ENCODE measurements at places on chromosomes 16 and 17. TPM values are rescaled to one million over a fixed set of nuclear protein-coding genes. Genes with fewer than 3 reads are reported as not detected.
A peak's percentile ranks its signal among the peaks of the same experiment; 100 is the strongest.

Gene GRIN2A
- 0.09 TPM for total RNA-seq

- H3K4me1 ChIP-seq = no peaks in the 10 kb centered on the region
- no peak overlapping the region for H3K27ac ChIP-seq
- no peaks in the 10 kb centered on the region for H3K27me3 ChIP-seq
- no peaks in the 10 kb centered on the region for H3K36me3 ChIP-seq
Measured at GRCh38 chr16:58094791-58095574, 34.2 kb downstream of the CFAP20 start.

DNA sequence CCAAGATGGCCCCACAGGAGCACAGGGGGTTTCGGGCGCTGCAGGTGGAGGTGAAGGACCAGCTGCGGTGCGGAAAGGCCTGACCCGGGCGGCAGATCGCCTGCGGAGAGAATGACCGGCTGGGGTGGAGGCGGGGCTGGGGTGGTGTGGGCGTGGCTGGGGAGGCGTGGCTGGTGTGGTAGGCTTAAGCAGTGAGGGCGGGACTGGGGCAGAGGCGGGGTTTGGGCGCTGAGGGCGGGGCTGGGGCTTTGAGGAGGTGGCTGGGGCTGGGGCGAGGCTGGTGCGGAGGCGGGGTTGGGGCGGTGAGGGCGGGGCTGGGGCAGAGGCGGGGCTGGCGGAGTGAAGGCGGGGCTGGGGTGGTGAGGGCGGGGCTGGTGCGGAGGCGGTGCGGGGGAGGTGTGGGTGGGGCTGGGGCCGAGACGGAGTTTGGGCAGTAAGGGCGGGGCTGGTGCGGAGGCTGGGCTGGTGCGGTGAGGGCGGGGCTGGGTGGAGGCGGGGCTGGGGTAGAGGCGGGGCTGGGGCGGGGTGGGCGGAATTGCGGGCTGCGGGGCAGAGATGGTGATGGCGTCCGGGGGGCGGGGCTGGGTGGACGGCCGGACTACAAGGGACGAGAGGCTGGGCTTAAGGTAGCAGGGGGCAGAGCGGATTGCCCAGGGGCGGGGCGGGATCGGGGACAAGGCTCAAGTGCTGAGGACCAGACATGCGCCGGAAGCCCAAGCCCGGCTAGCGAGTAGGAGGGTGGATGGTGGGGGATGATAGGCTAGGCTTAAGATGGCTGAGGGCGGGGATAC, 9.9 kb upstream of the GSDMA start:
- DNase-seq = peak; percentile 99
- H3K27ac ChIP-seq = peak overlapping the region; percentile 56
- H3K36me3 ChIP-seq = no peaks in the 10 kb centered on the region
- H3K4me1 ChIP-seq = peaks cover 7% of the 10 kb centered on the region
- H3K27me3 ChIP-seq = no peaks in the 10 kb centered on the region

GRCh38 chr17:6913608-6914443, 82.0 kb upstream of the ALOX12 start:
- peaks cover 5% of the 10 kb centered on the region for H3K4me1 ChIP-seq
- H3K36me3 ChIP-seq = no peaks in the 10 kb centered on the region
- no peaks in the 10 kb centered on the region for H3K27me3 ChIP-seq
- peak; percentile 76 for DNase-seq
- no peak overlapping the region for H3K27ac ChIP-seq

DNA sequence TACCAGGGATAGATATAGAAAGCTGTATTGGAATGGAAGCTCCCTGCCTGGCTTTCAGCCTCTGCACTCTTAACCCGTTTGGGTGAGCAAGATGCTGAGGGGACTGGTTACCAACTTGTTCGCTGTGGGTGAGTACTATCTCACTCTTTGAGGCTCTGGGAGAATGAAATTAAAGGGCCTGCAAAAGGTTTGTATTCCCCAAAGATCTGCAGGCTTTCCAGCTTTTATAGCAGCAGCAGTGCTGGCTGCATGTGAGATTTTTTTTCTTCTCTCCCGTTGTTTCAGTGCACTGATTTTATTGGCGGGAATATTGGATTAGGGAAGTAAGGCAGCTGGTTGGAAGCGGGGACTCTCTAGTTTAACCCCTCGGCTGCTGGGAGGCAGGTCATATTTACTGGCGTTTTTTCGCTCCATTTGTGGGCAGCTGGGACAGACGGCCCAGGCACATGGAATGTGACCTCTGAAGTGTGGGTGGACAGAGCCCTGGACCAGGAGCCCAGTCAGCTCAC, 30.9 kb downstream of the C17orf75 start:
- no peaks in the 10 kb centered on the region for H3K36me3 ChIP-seq
- H3K27me3 ChIP-seq = no peaks in the 10 kb centered on the region
- DNase-seq = no peak
- H3K4me1 ChIP-seq = no peaks in the 10 kb centered on the region
- H3K4me3 ChIP-seq = no peak overlapping the region

- H3K4me3 ChIP-seq = no peak overlapping the region
- peak; percentile 47 for DNase-seq
- peaks cover 7% of the 10 kb centered on the region for H3K4me1 ChIP-seq
- H3K36me3 ChIP-seq = no peaks in the 10 kb centered on the region
- H3K27me3 ChIP-seq = no peaks in the 10 kb centered on the region
Measured at GRCh38 chr17:32496395-32497073, 9.7 kb downstream of the CDK5R1 start.

Gene KAT2A
- 45.3 TPM for total RNA-seq

DNA sequence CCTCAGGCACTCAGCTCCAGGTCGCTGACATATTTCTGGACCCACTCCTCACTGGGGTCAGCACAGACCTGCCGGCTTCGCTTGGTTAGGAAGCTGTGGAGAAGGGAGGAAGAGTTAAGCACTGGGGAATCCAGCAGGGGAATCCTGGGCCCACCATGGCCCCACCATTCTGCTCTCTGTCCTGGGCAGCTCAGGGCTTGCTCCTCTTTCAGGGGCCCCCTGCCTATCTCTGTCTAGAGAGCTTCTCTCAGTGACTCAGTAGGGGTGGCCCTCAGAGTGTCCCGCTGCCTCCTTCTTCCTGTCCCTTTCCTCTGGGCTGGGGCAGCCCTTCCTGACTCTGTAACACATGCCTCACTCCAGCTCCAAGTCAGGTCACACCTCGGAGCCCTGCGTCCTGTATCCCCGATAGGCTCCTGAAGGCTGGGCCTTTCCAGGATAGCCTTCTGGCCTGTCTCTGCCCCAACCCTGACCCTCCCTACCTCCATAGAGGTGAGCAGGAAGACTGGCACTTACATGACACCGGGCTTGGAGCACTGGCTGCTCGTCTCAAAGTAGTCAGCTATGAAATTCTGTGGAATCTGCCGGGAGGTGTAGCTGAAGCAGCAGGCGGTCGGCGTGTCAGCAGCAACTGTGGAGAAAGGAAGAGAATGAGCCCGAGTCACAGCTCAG, 1.1 kb downstream of the CCL3 start:
- no peak overlapping the region for H3K27ac ChIP-seq
- H3K4me3 ChIP-seq = no peak overlapping the region
- no peaks in the 10 kb centered on the region for H3K4me1 ChIP-seq
- H3K36me3 ChIP-seq = no peaks in the 10 kb centered on the region

GRCh38 chr16:74601126-74601871, 5.6 kb downstream of the GLG1 start:
- H3K36me3 ChIP-seq = peaks cover 10% of the 10 kb centered on the region
- H3K27me3 ChIP-seq = no peaks in the 10 kb centered on the region
- H3K27ac ChIP-seq = no peak overlapping the region
- no peak overlapping the region for H3K4me3 ChIP-seq

Gene TMC8
- total RNA-seq = 26.6 TPM

DNA sequence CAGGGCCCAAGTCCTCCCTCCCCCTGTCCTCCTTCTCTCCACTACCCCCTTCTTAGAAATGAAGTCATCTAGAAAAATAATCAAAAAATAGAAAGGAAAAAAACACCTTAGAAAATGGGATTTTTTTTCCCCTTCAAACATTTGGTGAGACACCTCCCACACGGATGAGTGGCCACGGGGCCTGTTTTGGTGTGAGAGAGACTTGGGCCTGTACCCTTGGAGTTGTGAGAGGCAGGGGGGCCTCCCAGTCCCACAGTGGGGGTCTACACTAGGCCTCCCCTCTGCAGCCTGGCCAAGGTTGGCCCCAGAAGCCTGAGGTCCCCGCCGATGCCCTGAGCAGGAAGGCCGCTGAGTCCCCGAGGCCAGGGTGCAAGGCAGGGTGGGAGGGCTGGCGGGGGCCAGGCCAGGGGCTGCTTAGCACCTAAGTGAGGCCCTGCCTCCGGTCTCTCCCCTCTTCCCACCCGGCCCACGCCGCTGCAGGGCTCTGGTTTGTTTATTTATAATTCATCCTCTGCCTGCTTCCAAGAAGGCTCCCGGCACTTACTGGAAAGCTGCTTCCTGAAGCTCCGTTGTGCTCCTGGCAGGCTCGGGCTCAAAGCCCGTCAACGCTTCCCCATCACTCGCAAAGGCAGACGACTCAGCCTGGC, 26.4 kb downstream of the NPTX1 start:
- H3K27me3 ChIP-seq = no peaks in the 10 kb centered on the region
- H3K4me1 ChIP-seq = peaks cover 7% of the 10 kb centered on the region
- H3K4me3 ChIP-seq = no peak overlapping the region
- no peaks in the 10 kb centered on the region for H3K36me3 ChIP-seq
- H3K27ac ChIP-seq = no peak overlapping the region

- peaks cover under 1% of the 10 kb centered on the region for H3K4me1 ChIP-seq
- no peak overlapping the region for H3K4me3 ChIP-seq
- H3K27ac ChIP-seq = no peak overlapping the region
Measured at GRCh38 chr17:81380666-81381518, 14.4 kb upstream of the BAHCC1 start.

GRCh38 chr17:72903522-72903921, 189.0 kb downstream of the SLC39A11 start:
- no peak overlapping the region for H3K4me3 ChIP-seq
- H3K27ac ChIP-seq = no peak overlapping the region
- no peaks in the 10 kb centered on the region for H3K27me3 ChIP-seq
- H3K4me1 ChIP-seq = no peaks in the 10 kb centered on the region
- DNase-seq = no peak

Gene BEAN1
- total RNA-seq = 0.87 TPM

DNA sequence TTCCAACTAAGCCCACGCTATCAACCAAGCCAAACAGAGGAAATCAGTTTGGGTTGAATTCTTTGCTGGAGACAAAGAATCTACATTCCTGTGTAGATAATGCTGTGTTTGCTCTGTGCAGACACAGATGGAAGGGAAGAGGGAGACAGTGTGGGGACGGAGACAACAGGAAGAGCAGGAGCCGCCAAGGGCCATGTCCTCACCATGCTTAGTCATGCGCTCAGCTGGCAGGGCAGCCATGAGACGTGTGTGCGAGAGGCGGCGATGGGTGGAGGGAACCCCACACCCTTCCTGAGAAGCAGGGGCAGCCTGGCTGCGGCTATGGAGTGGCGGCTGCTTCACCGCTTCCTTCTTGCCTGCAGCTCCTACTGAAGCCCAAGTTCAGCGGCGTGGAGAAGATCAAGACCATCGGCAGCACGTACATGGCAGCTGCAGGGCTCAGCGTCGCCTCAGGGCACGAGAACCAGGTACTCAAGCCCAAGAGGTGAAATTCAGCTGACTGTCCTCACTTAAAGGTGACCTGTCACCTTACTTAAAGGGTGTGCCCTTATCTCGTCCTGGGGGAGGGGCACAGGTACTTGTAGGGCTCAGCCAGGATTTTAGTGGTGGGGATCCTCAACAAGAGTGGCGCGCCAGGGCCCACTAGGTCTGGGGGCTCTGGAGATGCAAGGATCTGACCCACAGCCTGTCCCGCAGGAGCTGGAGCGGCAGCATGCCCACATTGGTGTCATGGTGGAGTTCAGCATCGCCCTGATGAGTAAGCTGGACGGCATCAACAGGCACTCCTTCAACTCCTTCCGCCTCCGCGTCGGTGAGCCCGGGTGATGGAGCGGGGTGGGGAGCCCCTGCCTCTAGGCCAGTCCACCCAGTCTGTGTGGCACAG, 47.5 kb downstream of the ADCY7 start:
- H3K27ac ChIP-seq = peak overlapping the region; percentile 17
- peaks cover 80% of the 10 kb centered on the region for H3K36me3 ChIP-seq
- peaks cover 6% of the 10 kb centered on the region for H3K4me1 ChIP-seq
- H3K4me3 ChIP-seq = no peak overlapping the region
- DNase-seq = peak; percentile 78
- H3K27me3 ChIP-seq = no peaks in the 10 kb centered on the region

DNA sequence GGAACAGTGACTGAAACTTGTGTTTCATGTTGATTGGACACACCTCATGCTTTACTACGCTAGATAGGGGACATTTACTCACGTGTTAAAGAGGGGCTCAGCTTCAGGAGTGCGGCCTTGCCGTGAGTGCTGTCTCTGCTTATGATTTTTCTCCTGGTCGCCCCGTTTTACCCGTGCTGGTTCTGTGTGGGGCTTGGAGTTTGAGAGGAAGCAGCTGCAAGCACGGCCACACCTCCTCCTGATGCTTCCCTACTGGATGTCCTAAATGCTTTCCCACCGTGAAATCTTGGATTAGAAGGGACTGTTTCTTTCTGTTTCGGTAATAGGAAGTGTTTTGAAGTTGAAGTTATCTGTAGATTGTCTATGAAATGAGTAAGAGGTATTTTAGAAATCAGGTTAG, 54.0 kb upstream of the ZNF750 start:
- no peaks in the 10 kb centered on the region for H3K36me3 ChIP-seq
- peak overlapping the region; percentile 52 for H3K27ac ChIP-seq
- H3K4me3 ChIP-seq = no peak overlapping the region
- H3K4me1 ChIP-seq = peaks cover 36% of the 10 kb centered on the region
- no peaks in the 10 kb centered on the region for H3K27me3 ChIP-seq
- DNase-seq = no peak

DNA sequence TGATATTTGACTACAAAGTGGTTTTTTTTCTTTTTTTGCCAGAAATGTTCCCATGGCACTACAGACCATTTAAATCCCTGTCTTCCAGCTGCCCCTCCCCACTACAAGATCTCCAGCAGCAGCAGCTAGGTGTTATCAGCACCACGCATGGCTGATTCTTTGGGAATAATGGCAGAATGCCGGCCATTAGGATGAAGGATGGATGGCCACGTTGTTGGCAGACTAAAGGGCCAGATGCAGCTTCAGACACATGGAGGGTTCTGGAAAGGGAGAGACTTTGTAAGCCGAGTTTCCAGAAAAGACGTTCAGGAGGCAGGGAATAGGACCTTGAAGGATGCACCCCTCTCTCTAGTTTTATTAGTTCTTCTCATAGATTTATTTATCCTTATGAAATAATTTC, 10.3 kb upstream of the MED9 start:
- H3K27ac ChIP-seq = no peak overlapping the region
- H3K4me1 ChIP-seq = no peaks in the 10 kb centered on the region
- no peak for DNase-seq
- peaks cover 9% of the 10 kb centered on the region for H3K27me3 ChIP-seq
- H3K4me3 ChIP-seq = no peak overlapping the region
- H3K36me3 ChIP-seq = no peaks in the 10 kb centered on the region

Gene MYCBPAP
- 1.3 TPM for total RNA-seq

DNA sequence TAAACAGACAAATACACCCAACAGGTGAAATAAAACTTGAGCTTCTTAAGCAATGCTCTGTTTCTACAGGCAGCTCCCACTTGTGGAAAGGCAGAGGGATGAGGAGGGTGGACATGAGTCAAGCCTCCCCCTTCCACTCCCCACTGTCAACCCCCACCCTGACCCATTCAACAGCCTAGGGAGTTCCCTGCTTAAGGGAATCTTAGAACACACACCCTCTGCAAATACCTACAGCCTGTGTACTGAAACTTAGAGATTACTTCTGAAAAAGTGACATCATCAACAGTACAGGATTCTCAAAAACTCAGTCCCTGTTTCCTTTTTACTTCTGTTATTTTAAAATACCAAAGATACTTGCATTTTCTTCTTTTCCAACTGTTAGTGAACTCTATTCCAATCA, 345.4 kb downstream of the SOX9 start:
- H3K36me3 ChIP-seq = no peaks in the 10 kb centered on the region
- no peak overlapping the region for H3K4me3 ChIP-seq
- no peak overlapping the region for H3K27ac ChIP-seq

Gene PTX4
- not detected for total RNA-seq

Data from upper lobe of right lung (tissue), 1 donor.